NCI-H1694 (cell line): ENCODE measurements at places on chromosomes 11 and 22.

- DNase-seq = no peak
Observed at GRCh38 chr11:2293531-2293971, 8.2 kb downstream of the C11orf21 start.

DNA sequence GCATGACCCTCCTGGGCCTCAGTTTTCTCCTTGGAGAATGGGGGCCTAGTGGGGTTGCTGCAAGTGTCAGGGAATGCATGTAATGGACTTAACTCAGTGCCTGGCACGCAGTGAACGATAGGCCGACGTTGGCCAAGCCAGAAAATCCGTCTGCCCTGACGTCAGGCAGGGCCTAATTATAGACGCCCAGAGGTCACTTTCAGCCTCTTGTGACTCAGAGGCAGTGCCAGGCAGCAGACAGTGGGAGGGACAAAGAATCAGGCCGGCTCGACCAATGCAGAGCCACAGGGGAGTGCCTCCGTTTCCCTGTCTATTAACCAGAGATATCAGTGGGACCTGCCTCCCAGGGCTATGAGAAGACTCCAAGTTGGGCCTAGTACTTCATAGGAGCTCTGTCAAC, 115.0 kb downstream of the MN1 start:
- no peak for DNase-seq

GRCh38 chr11:32262367-32262766, 171.5 kb downstream of the RCN1 start:
- DNase-seq = no peak

DNA sequence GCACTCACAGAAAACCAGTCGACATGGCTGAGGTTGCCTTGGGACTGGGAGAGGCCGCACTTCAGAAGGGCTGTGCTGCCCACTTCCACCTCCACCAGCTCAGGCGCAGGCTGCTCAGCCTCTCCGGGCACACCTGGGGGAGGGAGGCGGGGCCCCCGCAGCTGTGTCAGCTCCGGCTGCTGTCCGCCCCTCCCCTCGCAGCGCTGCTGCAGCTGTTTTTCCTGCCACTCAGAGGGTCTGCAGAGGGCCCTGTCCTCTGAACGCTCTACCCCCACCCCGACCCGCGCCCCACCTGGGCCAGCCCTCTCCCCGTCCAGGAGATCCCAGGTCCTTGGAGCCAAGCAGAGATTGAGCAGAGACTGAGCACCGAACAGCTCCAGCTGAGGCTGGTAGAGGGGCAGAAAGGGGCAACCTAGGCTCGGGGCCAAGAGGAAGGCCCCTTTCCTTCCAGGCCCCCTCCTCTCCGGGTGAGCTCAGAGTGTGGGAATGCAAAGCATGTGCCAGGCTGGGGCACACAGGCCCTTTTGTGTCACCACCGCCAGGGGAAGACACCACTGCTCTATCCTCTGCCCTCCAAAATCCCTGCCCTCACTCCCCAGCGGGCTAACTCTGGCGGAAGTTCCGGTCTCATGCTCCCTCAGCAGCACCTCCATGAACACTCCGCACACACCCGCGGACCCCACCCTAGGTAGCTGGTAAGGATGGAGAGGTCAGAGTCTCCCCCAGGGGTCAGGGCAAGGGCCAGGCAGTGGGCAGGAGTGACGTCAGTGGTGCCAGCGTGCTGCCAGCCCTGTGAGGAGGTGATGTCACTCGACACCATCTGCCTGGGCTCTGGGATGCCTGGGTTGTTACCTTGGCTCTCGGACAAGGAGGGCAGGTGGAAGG, 1.6 kb downstream of the MCAM start:
- no peak for DNase-seq

DNA sequence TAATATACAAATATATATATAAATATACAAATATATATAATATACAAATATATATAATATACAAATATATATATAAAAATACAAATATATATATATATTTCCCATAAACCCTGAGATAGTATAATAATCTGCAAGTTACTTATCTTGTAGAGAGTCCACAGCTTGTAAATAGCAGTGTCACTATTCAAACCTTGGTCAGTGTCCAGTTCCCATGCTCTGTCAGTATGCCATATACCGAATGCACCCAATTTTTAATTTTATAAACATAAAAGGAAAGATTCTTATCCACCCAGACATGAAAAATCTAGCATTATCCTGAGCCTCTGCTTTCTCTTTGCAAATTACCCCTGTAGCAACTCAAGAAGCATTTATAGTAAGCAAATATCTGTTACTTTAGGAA, 21.6 kb upstream of the CTSC start:
- DNase-seq = no peak

GRCh38 chr22:21933910-21934309, 18.7 kb downstream of the PPM1F start:
- DNase-seq = no peak
